ENCODE measurements at places on chromosomes 11 and 22.

DNA sequence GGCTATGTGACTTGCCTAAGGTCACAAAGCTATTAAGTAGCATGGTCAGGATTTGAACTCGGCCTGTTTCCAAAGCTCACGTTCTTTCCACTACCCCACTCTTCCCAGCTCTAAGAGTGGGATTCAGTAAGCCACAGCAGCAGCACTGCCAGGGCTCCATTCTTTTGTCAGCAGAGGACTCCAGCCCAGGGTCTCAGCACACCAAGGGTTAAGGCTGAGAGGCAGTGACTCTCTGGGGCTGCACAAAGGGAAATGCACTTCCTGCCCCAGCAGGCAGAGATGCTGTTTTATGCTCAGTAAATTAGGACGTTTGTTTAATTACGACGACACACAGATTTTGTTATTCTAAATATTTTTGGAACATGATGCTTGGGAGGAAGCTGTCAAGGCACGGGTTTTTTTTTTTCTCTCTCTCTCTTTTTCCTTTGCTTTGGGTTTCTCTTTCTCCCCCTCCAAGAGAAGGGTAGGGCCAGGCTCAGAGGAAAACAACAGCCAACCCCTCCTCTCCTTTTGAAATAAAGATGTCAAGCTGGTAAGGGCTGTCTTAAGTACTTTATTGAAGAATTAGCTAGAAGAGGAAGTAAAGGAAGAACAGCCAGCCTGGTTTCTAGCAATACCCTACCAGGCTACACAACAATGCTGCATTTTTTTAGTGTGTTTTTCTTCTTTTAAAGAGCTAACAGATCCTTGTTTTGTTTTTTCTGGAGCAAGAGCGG is 2.8 kb downstream of the MYH9 start:
- peak; percentile 54 for DNase-seq

DNA sequence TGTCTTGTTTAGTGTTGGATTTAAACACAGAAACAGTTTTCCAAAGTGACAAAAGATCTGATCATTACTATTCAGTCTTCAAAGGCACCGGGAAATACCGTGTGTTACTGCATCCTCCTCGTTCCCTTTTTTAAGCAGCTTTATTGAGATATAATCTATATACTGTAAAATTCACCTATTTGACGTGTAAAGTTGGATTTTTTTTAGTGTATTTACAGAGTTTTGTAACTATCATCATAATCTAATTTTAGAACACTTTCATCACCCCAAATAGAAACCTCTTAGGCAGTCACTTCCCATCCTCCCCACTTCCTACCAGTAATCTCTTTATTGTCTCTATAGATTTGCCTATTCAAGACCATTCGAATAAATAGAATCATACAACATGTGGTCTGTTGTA is 1.4 kb downstream of the ANO5 start:
- no peak for DNase-seq

DNA sequence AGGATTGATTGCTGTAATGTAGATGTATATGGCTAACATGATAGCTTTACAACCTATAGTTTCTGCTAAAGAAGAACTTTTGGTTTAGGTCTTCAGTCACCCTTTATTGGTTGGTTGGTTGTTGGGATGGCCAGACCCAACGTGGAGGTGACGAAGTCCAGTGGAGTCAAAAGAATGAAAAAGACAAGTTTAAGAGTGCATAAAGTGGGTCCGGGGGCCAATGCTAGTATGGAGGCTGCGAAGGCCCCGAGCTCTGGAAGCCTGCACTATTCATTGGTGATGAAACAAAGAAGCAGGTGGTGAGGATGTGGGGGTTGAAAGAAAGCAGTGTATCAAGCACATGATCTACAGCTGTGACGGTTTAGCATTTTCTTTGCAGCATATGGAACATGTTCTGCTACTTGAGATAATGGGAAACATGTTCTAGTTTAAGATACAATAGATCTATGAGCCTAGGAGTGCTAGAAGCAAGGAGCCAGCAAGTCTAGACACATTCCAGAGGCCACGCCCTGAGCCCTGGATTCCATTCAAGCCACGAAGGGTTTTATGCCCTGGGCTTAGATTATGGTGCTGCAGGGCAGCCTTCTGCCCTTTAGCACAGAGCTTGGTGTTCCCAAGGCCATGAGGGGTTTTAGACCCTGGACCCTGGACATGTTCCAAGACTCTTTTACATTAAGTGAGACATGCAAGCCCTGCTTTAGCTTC is 6.3 kb downstream of the TCP11L1 start:
- DNase-seq: no peak

- DNase-seq: no peak
Observed at GRCh38 chr22:46081831-46082210, 68.5 kb upstream of the PPARA start.

- DNase-seq: no peak
Observed at GRCh38 chr11:58654908-58655296, 32.4 kb downstream of the CNTF start.

DNA sequence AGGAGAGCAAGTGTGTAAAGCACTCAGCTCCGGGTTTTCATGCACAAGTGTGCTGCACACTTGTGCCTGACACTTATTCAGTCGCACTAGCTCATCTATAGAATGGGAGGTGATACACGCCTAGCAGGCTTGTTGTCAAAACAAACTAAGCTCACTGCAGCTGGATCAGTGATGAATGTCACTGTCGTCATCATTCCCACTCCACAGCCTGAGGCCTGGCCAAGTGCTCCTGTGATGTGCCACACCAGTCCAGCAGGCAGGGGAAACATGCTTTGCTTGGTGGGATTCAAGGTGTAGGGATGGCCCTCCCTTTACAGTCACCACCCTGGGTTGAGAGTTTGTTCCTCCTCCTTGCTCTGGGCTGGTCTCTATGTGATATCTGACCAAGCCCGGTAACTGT is 6.8 kb downstream of the MPST start:
- no peak for DNase-seq

DNA sequence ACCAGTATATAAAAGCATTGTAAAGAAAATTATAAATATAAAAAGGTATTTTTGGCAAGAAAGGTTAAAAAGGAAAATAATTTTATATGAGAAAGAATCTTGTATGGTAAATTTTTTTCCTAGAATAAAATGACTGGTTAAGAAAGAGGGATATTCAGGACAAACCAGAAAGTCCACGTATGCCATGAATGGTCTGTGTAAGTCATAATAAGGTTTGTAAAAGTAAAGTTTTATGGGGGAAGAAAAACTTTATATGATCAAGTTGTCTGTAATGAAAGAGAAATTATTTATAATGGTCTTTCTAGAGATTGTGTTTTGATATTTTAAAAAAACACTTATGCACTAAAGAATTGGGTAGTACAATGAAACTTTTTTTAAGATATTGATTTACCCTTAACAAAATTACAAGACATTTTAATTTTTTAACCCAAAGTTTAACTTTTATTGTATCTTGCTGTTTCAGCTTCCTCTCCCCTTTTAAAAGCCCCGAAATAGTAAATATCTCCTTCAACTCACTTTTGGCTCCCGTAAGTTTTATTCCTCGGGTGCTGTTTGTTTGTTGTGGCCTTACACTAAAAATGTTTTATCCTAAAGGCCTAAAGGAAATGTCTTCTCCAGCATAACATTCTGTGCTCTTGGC is 47.7 kb downstream of the AMOTL1 start:
- DNase-seq: no peak

DNA sequence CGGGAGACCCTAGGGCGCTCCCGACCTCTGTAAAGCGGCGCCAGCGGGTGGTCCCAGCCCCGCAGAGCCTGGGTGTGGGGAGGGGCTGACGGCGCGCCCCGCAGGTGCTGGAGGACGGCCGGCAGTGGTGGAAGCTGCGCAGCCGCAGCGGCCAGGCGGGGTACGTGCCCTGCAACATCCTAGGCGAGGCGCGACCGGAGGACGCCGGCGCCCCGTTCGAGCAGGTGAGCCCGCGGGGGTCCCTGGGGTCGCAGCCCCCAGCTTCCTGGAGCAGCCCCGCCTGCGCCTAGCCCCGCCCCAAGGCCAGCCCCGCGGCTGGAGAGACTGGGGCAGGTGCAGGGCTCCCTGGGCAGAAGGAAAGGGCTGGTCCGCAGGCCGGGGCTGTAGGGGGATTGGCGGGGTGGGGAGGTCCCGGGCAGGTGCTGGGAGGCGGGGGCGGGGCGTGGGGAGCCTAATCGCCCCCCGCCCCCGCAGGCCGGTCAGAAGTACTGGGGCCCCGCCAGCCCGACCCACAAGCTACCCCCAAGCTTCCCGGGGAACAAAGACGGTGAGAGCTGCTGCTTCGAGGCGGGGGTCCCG is 19.7 kb downstream of the EPS8L2 start:
- no peak for DNase-seq

DNA sequence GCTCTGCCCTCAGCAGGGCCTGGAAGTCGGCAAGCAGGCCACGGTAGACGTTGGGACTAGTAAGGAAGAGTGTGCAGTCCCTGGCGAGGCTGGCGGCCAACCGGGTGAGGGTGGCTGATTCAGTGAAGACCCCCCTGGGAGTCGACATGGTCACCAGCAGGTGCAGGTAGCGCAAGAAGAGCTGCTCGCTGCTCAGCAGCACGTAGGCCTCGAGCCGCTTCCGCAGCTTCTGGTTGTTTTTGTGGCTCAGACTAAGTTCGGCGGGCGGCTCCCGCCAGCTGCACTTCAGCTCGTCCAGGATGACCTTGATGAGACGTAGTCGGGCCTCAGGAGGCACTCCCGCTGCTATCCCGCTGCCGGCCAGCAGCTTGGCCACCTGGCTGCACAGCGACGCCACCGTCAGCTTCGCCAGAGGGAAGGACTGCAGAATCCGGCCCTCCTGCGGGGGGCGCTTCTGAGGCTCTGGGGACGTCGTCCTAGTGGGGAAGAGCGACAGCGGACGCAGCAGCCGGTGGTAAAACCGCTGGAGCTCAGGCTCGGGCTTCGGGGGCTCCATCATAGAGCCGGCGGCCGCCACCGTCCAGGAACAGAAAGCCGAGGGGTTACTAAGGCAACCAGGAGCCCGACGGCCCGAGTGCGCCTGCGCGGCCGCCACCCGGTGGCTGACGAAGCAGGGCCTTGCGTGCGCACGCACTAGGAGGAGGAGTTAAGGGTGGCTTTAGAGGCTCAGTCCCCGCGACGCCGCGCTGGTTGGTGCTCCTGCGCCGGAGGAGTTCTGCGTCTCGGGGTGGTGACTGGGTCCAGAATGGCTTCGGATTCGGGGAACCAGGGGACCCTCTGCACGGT is at the start of the genes CCDC87 and CCS:
Gene CCDC87 (minus strand): TSS at position 607 of the 846 bp plus-strand sequence. CDS start 48 bp downstream, at position 559.
Gene CCS (plus strand): TSS at position 729 of the 846 bp plus-strand sequence. CDS start 77 bp downstream, at position 806.
- DNase-seq: peak; percentile 99

- DNase-seq: no peak
Observed at GRCh38 chr22:31635638-31636306, 26.2 kb downstream of the PISD start.

GRCh38 chr22:45738206-45738605 is 66.6 kb downstream of the ATXN10 start:
- no peak for DNase-seq

- no peak for DNase-seq
Observed at GRCh38 chr11:94857337-94857736, 89.2 kb downstream of the AMOTL1 start.

- peak; percentile 49 for DNase-seq
Observed at GRCh38 chr22:27405672-27406388, 395.7 kb downstream of the MN1 start.

Data from activated CD4-positive, alpha-beta T cell treated with anti-CD3 and anti-CD28 coated beads, Interleukin-10, Interleukin-2, amounts not matched to agents 100 ng/mL and 50 ng/mL, durations not matched to agents 16 hours and 8 hours (primary cell).